Activated naive CD8-positive, alpha-beta T cell treated with anti-CD3 and anti-CD28 coated beads, Interleukin-2, amount 10 ng/mL, durations not matched to agents 7 days and 5 days (primary cell): ENCODE measurements at places on chromosomes 4 and X. TPM values are rescaled to one million over a fixed set of nuclear protein-coding genes. Genes with fewer than 3 reads are reported as not detected.

- no peak for DNase-seq
Observed at GRCh38 chrX:134622813-134623185, 35.5 kb downstream of the PLAC1 start.

DNA sequence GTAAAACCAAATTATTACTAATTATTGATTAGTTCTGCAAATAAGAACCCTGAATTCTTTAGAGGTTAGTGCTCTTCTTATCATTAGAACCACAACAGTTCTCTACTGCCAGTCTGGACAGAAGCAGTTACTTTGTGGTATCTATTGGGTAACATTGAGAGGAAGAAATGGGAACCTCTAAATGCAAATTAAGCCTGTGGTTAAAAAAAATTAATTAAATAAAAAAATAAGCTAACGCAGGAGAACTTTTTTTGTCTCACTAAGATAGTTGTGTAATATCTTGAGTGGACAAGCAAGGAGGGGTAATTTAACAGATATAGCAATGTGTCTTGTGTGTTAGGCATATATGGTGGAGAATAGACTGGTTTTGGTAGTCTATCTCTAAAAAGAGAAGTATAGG lies 32.9 kb upstream of the TET2 start:
- DNase-seq, result no peak

GRCh38 chrX:39874202-39874816 lies 223.4 kb downstream of the BCOR start:
- DNase-seq, result no peak

The ARL9 gene
- 0.26 TPM for total RNA-seq

DNA sequence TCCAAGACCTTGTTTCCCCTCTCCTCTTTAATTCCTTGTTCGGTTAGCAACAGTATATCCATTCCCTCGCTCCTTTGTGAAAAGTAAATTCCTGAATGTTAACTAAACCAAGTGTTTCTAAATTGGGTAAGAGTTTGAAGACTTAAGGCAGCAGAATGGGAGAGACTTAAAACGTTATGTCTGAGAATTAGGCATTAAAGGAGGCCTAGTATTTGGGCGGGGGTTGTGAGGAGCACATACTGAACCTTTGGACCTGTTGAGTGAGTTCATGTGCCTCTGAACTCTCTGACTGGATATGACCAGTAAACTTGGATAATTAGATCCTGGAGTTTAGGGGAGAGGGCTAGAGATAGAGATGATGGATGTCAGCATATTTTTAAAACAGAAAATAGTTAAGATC lies 1.2 kb downstream of the MSMO1 start:
- DNase-seq, result no peak

- no peak for DNase-seq
Observed at GRCh38 chr4:5992828-5993321, 25.4 kb downstream of the C4orf50 start.

- DNase-seq, result no peak
Observed at GRCh38 chrX:67523002-67523681, 20.7 kb upstream of the AR start.

DNA sequence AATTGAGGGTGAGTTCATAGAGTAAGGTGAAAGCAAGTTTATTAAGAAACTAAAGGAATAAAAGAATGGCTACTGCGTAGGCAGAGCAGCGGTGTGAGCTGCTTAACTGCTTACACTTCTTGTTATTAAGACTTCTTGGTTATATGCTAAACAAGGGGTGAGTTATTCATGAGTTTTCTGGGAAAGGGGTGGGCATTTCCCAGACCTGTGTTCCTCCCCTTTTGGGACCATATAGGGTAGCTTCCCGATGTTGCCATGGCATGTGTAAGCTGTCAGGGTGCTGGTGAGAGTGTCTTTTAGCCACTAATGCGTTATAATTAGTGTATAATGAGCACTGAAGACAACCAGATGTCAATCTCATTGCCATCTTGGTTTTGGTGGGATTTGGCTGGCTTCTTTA lies 126.5 kb downstream of the ARSF start:
- DNase-seq, result no peak

DNA sequence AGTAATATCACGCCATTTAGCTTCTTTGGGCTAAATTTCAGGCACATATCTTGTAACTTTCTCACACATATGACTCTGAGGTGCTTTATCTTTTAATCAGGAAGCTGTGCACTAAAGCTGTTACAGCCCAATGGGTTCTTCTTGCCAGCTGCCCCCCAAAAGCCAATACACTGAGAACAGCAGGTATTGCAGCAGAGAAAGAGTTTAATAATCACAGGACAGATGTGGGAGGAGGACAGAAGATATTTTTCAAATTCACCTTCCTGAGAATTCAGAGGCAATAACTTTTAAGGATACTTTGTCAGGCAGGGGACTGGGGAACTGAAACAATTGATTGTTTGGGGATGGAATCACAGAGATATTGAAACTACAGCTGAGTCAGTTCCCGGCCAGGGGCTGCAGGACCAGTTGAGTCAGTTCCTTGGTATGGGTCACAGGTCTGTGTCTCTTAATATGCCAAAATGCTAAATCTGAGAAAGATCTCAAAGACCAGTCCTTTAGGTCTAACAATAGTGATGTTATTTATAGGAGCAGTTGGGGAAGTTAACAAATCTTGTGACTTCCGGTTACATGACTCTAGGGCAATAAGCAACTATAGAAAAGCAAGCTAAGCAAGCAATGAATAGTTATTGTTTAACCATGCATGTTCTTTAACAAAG lies 28.1 kb downstream of the DDIT4L start:
- no peak for DNase-seq

The ARR3 gene
- total RNA-seq, result not detected

DNA sequence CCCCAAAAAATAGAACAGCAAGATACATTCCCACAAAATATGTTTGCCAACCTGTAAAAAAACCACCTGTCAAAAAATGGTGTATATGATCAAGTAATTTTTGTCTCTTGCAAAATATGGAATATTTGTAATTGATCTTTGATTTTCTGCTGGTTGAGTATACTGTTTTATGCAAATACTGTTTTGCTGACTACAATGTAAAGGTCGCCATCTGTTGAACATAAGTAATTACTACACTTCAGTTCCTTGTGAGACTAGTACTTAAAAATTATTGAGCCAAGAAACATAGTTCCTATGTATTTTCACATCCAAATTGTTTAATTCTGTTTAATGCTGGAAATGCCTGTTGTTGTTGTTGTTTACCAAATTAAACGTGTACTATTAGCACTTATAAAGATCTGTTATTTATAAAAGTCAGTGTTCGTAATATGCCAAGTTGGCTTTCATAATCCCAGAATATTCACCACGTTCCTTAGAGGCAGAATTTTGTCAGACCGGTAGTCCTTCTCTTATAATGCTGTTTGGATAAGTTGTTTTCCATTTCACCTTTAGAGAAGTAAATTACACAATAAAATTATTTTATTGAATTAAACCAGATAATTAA lies 144.2 kb downstream of the PDLIM5 start:
- DNase-seq, result no peak

The TLR2 gene
- 1.9 TPM for total RNA-seq

DNA sequence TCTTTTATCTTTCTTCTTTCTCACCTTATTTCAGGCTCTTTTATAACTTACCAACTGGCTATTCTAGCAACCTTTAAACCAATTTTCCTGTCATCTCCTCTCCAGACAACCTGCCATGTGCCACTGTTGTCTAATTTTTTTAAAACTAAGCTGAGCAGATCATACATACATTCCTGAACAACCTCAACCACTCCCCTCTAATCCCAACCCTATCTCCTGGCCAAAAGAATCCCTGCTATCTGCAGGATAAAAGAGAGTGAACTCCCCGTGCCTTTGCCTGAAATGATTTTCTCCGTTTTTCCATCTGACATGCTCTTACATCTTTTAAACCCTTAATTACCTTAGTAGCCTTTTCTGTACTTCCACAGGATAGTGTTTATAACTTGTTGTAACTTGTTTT lies 35.5 kb downstream of the DCUN1D4 start:
- DNase-seq, result no peak
